Testis (tissue), 5 donors: ENCODE measurements at places on chromosomes 11 and 22. TPM values are rescaled to one million over a fixed set of nuclear protein-coding genes. Genes with fewer than 3 reads are reported as not detected.

DNA sequence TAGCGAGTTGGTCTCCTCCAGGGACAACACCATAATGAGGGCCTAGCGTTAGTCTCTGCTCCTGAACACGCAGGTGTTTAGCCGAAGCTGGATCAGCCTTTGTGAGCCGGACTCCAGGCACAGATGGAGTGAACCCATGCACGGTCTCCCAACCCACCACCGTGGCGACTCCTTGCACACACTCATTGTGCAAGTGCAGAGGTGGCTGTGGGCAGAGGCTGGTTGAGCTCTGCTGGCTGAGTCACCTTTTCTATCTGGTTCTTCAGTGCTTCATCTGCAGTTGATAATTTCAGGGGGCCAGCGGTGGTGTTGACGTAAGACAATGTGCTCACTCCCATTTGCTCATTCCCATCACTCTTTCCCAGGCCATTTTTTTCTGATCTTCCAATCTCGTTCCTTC is 72.1 kb upstream of the SLC22A12 start:
- no peaks in the 10 kb centered on the region for H3K36me3 ChIP-seq
- no peak overlapping the region for H3K4me3 ChIP-seq
- H3K27ac ChIP-seq: no peak overlapping the region
- DNase-seq: no peak

- no peak overlapping the region for H3K27ac ChIP-seq
- no peak for DNase-seq
- no peaks in the 10 kb centered on the region for H3K27me3 ChIP-seq
- H3K36me3 ChIP-seq: no peaks in the 10 kb centered on the region
Measured at GRCh38 chr11:40787224-40787623, 672.2 kb downstream of the LRRC4C start.

- no peaks in the 10 kb centered on the region for H3K27me3 ChIP-seq
- H3K4me1 ChIP-seq: peaks cover 39% of the 10 kb centered on the region
- no peaks in the 10 kb centered on the region for H3K36me3 ChIP-seq
- H3K27ac ChIP-seq: no peak overlapping the region
- DNase-seq: no peak
- H3K4me3 ChIP-seq: no peak overlapping the region
Measured at GRCh38 chr22:50204571-50204970, 3.8 kb downstream of the SELENOO start.

- no peak overlapping the region for H3K4me3 ChIP-seq
- H3K27ac ChIP-seq: no peak overlapping the region
- DNase-seq: no peak
- peaks cover 3% of the 10 kb centered on the region for H3K4me1 ChIP-seq
- H3K27me3 ChIP-seq: no peaks in the 10 kb centered on the region
Measured at GRCh38 chr11:134759855-134760254, 347.8 kb upstream of the B3GAT1 start.

- no peaks in the 10 kb centered on the region for H3K27me3 ChIP-seq
- H3K4me1 ChIP-seq: peaks cover 10% of the 10 kb centered on the region
- no peak overlapping the region for H3K4me3 ChIP-seq
- DNase-seq: no peak
Measured at GRCh38 chr22:27612115-27612514, 189.4 kb downstream of the MN1 start.

GRCh38 chr11:66548774-66549630 is 2.3 kb downstream of the ACTN3 start:
- H3K4me1 ChIP-seq: peaks cover 12% of the 10 kb centered on the region
- no peak overlapping the region for H3K27ac ChIP-seq
- H3K27me3 ChIP-seq: no peaks in the 10 kb centered on the region
- DNase-seq: no peak

DNA sequence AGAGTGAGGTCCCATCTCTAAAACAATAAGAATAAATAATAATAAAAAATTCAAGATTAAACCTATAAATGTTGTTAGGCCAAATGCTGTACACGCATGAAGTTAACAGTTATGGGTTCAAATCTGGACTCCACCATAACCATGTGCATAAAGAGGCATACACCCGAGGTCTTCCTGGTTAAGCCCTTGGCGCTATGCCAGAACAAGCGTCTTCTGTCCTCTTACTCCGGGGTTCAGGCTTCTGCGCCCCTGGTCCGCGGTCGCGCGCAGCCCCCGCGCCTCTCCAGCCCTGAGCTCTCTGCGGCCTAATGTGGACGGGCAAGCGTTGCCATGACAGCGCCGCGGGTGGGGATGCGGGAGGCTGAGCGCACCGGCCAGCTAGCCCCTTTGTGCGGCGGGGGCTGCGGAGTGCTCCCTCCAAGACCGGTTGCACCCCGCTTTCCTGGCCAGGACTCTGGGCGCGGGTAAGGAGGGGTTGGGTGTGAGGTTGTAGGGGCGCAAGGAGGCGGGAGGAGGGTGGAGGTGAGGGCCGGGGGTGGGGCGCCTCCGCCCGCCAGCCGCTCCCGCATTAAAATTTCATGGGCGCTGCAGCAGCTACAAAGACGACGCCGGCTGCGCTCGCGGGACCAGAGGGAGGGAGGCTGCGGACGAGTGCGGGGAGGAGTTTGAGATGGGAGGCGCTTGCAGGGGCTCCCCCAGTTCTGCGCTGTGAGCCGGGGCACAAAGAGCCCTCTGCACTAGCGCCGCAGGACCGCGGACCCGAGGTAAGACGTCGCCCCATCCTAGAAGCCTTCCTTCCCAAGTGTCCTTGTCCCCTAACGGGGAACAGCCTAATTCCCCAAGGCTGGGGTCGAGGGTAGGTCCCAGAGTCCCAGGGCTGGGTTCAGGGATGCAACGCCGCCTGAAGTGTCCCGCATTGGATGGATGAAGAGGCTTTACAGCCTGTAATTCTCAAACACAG is at the start of gene MIAT:
TSS of gene MIAT (plus strand) at position 698 of the 961 bp plus-strand sequence.
- H3K4me3 ChIP-seq: peak within 1 kb of the TSS; percentile 40
- DNase-seq: no peak
- no peaks in the 10 kb centered on the region for H3K36me3 ChIP-seq
- H3K4me1 ChIP-seq: peaks cover 6% of the 10 kb centered on the region

GRCh38 chr22:43945632-43946383 is 9.4 kb upstream of the SAMM50 start:
- no peaks in the 10 kb centered on the region for H3K36me3 ChIP-seq
- DNase-seq: peak; percentile 76
- H3K4me3 ChIP-seq: no peak overlapping the region
- no peaks in the 10 kb centered on the region for H3K27me3 ChIP-seq

GRCh38 chr11:50187220-50187619 is 154.5 kb downstream of the OR4C45 start:
- no peaks in the 10 kb centered on the region for H3K27me3 ChIP-seq
- no peaks in the 10 kb centered on the region for H3K4me1 ChIP-seq
- H3K36me3 ChIP-seq: no peaks in the 10 kb centered on the region
- no peak for DNase-seq
- H3K4me3 ChIP-seq: no peak overlapping the region

DNA sequence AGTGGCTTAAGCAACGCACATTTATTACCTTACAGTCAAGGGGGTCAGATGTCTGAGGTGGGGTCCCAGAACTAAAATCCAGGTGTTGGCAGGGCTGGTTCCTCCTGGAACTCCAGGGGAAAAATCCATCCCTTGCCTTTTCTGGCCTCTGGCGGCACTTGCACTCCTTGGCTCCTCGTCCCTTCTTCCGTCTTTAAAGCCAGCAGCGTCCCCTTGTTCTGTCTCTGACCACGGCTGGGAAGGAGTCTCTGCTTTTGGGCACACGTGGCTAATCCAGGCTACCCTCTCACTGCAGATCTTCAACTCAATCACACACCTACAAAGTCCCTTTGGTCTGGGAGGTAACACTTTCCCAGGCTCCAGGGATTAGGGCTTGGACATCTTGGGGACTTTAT is 73.5 kb upstream of the WNT7B start:
- H3K36me3 ChIP-seq: no peaks in the 10 kb centered on the region
- H3K27ac ChIP-seq: peak overlapping the region; percentile 94
- H3K27me3 ChIP-seq: no peaks in the 10 kb centered on the region
- H3K4me1 ChIP-seq: peaks cover 54% of the 10 kb centered on the region

- peaks cover 19% of the 10 kb centered on the region for H3K4me1 ChIP-seq
- no peaks in the 10 kb centered on the region for H3K27me3 ChIP-seq
- no peak overlapping the region for H3K27ac ChIP-seq
- DNase-seq: no peak
- H3K4me3 ChIP-seq: no peak overlapping the region
- H3K36me3 ChIP-seq: no peaks in the 10 kb centered on the region
Measured at GRCh38 chr11:44831605-44832394, 105.0 kb downstream of the TSPAN18 start.

DNA sequence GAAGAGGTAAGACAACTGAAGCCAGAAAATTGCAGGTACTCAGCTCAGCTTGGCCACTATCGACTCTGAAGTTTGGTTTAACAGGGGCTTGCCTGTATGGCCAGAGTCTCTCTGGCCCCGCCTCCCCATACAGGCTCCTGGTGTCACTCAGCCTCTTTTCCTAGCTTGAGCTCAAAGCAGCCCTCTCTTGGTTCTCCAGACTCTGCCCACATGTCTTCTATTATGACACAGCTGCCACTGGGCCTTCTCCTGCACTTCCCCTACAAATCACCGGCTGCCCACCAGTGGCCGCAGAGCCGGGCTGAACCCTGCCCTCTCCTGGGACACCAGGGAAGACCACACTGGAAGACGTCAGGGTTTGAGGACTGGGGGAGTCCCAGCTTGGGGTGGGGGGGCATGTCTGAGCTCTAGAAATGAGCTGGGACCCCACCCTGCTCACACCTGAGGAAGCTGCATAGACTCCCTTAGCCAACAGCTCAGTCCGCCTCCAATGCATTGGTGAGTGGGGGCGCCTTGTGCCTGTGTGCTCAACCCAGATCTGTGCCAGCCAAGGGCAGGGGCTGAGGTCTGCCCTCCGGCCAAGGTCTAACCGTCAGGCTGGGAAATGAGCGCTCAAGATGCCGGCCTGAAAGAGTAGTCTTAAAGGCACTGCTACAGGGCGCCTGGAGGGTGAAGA is 94.4 kb upstream of the LMO1 start:
- no peak overlapping the region for H3K4me3 ChIP-seq
- peaks cover 5% of the 10 kb centered on the region for H3K4me1 ChIP-seq
- DNase-seq: no peak
- no peaks in the 10 kb centered on the region for H3K27me3 ChIP-seq

GRCh38 chr11:80390505-80390904 is 949.7 kb upstream of the TENM4 start:
- H3K4me1 ChIP-seq: no peaks in the 10 kb centered on the region
- DNase-seq: no peak
- no peaks in the 10 kb centered on the region for H3K27me3 ChIP-seq
- no peaks in the 10 kb centered on the region for H3K36me3 ChIP-seq
- no peak overlapping the region for H3K4me3 ChIP-seq

- no peak overlapping the region for H3K27ac ChIP-seq
- no peaks in the 10 kb centered on the region for H3K4me1 ChIP-seq
- no peak for DNase-seq
Measured at GRCh38 chr11:134800826-134801225, 388.8 kb upstream of the B3GAT1 start.

GRCh38 chr22:25383278-25383820 is 163.9 kb downstream of the CRYBB2 start:
- no peaks in the 10 kb centered on the region for H3K27me3 ChIP-seq
- no peaks in the 10 kb centered on the region for H3K4me1 ChIP-seq
- H3K27ac ChIP-seq: no peak overlapping the region
- no peaks in the 10 kb centered on the region for H3K36me3 ChIP-seq

- H3K36me3 ChIP-seq: no peaks in the 10 kb centered on the region
- no peak overlapping the region for H3K4me3 ChIP-seq
- no peak for DNase-seq
- H3K27me3 ChIP-seq: no peaks in the 10 kb centered on the region
- H3K27ac ChIP-seq: no peak overlapping the region
- H3K4me1 ChIP-seq: no peaks in the 10 kb centered on the region
Measured at GRCh38 chr11:133024301-133024700, 508.0 kb downstream of the OPCML start.

DNA sequence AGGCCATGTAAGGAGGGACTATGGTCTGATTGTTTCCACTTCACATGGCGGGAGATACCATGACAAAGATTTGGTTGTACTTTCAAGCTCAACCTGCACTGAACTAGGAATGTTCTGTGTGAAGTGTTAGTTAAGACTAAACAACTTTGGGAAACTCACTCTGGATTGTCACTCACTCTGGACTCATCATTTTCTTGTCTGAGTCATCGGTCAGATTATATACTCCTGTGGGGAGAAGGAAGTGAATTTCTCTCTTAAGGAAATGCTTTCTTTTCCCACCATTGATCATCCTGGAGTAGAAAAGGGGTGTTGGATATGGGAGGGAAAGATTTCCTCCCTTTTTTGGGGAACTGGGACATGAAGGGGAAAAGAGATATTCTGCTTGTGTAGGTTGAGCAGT is 26.9 kb upstream of the CAT start:
- no peak for DNase-seq
- no peak overlapping the region for H3K4me3 ChIP-seq
- H3K4me1 ChIP-seq: no peaks in the 10 kb centered on the region
- no peak overlapping the region for H3K27ac ChIP-seq
- H3K27me3 ChIP-seq: no peaks in the 10 kb centered on the region

- H3K4me1 ChIP-seq: peaks cover 28% of the 10 kb centered on the region
- DNase-seq: no peak
- no peaks in the 10 kb centered on the region for H3K27me3 ChIP-seq
- no peaks in the 10 kb centered on the region for H3K36me3 ChIP-seq
- no peak overlapping the region for H3K4me3 ChIP-seq
Measured at GRCh38 chr22:49791682-49792081, 36.0 kb downstream of the BRD1 start.

GRCh38 chr11:123702696-123703095 is 38.8 kb downstream of the ZNF202 start:
- H3K27ac ChIP-seq: no peak overlapping the region
- no peaks in the 10 kb centered on the region for H3K27me3 ChIP-seq
- no peaks in the 10 kb centered on the region for H3K36me3 ChIP-seq

GRCh38 chr22:39359659-39360195 is 9.9 kb downstream of the SYNGR1 start:
- no peak overlapping the region for H3K4me3 ChIP-seq
- no peak overlapping the region for H3K27ac ChIP-seq
- no peak for DNase-seq

DNA sequence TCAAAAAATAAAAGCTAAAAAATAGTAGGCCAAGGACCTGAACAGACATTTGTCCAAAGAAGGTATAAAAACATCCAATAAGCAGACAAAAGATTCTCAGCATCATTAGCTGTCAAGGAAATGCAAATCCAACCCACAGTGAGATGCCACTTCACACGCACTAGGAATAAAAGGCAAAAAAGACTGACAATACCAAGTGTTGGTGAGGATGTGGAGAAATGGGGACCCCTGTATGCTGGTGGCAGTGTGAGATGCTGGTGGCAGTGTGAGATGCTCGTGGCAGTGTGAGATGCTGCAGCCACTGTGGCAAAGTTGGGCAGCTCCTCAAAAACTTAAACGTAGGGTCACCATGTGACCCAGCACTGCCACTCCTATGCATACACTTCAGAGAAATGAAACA is 38.0 kb downstream of the WNT7B start:
- no peaks in the 10 kb centered on the region for H3K36me3 ChIP-seq
- H3K27me3 ChIP-seq: no peaks in the 10 kb centered on the region
- H3K27ac ChIP-seq: no peak overlapping the region
- no peaks in the 10 kb centered on the region for H3K4me1 ChIP-seq

GRCh38 chr22:33443683-33444082 is 385.5 kb upstream of the SYN3 start:
- H3K4me1 ChIP-seq: no peaks in the 10 kb centered on the region
- H3K36me3 ChIP-seq: no peaks in the 10 kb centered on the region
- no peaks in the 10 kb centered on the region for H3K27me3 ChIP-seq
- DNase-seq: peak; percentile 19
- no peak overlapping the region for H3K27ac ChIP-seq
- H3K4me3 ChIP-seq: no peak overlapping the region

Gene JHY
- 32.7 TPM for total RNA-seq

Gene ZBTB3
- total RNA-seq: 14.0 TPM

Gene TTLL1
- 22.5 TPM for total RNA-seq

Gene ALDH3B2
- total RNA-seq: not detected

Gene DDIAS
- 13.4 TPM for total RNA-seq

Gene RAPSN
- total RNA-seq: 0.63 TPM

Gene CFAP300
- total RNA-seq: 15.1 TPM

Gene OR51Q1
- total RNA-seq: not detected
